ENCODE measurements at places on chromosomes 7 and 10.

- no peak for DNase-seq
Observed at GRCh38 chr7:33961948-33962347, 56.6 kb downstream of the BMPER start.

DNA sequence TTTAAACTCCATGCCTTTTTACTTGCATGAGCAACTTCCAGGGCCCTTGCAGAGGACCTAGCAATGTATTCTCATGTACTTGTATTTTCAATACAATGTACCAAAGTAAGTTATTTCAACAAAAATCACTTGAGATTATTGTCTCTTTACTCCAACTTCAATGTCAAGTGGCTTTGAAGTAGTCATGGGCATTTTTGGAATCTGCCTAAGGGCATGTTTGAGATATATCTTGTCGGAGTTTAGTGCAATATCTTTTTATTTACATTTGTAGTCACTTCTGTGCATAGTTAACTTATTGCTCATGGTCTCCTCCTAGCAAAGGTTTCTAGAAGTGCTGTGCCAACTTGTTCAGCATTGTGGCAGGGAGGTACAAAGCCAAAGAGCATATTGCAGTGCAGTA lies 508.7 kb upstream of the SEMA3D start:
- DNase-seq, result no peak

GRCh38 chr10:75568450-75569130 lies 137.2 kb downstream of the LRMDA start:
- no peak for DNase-seq

DNA sequence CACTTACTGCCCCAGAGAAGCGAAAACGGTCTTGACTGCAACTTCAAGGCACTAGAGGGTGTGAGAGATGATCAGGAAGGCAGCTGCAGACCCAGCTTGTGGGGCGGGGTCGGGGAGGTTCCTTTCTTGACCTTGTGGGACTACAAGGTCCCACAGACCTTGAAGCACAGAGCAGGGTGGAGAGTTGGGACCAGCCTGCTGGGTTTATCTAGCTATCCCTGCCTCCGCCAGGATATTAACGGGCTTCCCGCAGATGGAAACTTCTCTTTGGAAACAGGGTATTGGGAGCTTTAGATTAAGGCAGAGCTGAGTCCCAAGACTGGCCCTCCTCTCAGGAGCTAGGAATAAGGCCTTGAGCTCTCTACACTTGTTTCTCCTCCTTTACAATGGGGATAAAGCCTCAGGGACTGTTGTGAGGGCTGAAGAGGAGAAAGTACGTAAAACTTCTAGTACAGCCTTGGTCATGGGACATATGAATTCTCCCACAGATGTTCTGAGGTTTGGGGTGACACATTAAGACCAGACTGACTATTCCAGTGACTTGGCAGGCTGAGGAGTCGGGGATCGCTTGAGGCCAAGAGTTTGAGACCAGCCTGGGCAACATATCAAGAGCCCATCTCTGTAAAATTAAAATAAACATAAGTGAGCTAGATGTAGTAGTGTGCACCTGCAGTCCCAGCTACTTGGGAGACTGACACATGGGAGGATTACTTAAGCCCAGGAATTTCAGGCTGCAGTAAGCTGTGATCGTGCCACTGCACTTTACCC lies 153.2 kb downstream of the CDH23 start:
- no peak for DNase-seq

- DNase-seq, result no peak
Observed at GRCh38 chr10:109863775-109864174, 59.5 kb downstream of the XPNPEP1 start.

GRCh38 chr10:130739757-130740145 lies 571.8 kb downstream of the TCERG1L start:
- DNase-seq, result no peak

DNA sequence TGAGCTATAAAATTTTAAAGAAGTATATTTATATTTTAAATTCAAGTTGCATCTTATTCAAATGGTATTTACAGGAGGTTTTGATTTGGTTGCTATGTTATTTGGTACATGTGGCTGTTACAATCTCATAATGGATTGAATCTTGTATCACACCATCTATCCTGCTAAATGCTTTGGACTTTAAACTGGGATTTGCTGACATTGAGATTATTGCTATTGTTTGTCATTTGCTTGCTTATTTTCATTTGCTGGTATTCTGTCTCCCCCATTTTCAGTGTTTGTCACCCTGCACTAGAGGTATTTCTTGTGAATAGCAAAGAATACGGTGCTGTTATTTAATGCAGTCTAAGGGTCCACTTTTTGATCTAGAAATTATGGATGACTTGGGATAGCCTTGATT lies 171.1 kb downstream of the SH2D4B start:
- no peak for DNase-seq
